ENCODE measurements at places on chromosomes 1 and 21.

- DNase-seq: no peak
Measured at GRCh38 chr21:32728848-32729247, 1.0 kb upstream of the SYNJ1 start.

- peak; percentile 33 for DNase-seq
Measured at GRCh38 chr1:22048351-22049192, 3.9 kb upstream of the CDC42 start.

GRCh38 chr1:230750986-230751625 is 3.9 kb downstream of the CAPN9 start:
- DNase-seq: no peak

- peak; percentile 21 for DNase-seq
Measured at GRCh38 chr1:226549937-226550671, 1.5 kb downstream of the STUM start.

DNA sequence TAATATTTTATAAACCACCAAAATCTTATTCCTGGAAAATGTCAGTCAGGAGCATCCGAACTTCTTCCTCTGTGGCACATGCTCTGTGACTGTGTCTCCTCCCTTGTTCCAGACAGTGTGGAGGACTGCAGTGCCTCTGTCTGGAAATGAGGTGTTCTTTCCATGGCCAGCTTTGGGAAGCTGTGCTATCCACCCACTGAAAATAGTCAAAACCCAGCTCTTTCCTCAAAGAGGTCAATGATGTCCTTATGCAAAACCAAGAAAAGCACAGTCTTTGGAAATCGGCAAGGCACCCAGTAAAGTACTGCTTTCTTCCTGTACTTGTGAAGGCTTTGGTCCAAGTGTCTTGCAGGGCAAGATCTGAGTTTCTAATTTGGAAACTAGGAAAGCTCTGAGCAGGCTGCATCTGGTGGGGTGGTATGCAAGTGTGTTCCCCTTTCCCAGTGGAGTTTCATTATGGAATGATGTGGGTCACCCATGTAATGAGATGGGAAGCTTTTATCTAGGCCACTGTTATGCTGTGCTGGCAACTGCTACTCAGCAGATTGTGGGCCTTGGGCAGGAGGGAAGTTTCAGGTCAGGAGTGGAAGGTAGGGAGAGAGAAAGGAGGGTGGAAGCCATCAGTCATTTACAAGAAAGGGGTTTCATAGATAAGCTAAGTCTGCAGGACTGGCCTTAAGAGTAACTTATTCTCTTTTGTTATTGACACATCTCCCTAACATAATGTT is 6.0 kb downstream of the KIAA0040 start:
- no peak for DNase-seq

DNA sequence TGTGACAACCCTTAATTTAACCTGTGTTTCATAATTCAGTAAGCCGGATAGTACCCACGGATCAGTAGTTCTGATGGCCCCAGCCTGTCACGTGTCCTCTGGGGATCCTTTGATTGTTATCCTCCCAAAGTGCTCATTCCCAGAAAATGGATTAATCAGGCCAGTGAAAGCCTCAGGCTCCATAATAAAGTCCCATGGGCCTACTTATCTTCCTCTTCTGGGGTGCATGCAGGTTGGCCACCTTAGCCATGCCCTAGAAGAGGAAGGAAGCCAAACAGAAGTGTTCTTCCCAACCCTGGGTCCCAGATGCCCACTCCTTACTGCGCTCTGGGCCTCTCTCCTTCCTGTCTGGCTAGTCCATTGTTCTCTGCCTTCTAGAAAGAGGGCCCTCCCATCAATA is 146.1 kb downstream of the EDEM3 start:
- DNase-seq: no peak

DNA sequence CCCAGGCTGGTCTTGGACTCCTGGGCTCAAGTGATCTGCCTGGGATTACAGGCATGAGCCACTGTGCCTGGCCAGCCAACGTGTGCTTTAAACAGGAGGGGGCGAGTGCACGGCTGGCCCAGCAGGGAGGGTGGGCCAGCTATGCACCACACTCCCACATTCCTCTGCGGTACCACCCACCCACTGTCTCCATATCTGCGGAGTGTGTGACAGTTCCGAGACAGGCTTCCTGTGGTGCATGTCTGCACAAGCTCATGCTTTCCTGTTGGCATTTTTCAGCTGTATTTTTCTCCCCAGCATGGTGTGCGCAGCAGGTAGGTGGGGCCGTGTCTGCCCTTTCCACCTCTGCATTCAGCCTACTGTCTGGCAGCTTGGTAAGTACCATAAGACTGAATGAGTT is 183.3 kb downstream of the AJAP1 start:
- no peak for DNase-seq
